ENCODE measurements at places on chromosomes 2 and 18.

GRCh38 chr2:108894766-108895165 lies 94.3 kb downstream of the EDAR start:
- no peak for DNase-seq

DNA sequence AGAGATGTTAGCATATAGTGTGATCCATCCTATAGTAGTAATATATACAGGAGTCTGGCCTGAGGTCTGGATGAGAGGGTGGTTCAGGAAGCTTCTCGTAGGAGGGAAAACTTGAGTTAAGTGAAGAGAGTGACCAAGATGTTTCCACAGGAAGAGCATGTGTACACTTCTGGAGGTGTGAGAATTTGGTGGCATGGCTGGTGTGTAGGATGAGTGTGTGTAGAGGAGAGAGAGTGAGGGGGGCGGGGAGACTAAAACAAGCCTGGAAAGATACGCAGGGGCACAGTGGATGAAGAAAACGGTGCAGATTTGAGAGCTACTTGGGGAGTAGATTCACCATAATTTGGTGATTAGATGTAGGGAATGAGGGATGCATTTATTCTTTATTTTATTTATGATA lies 43.5 kb upstream of the CTLA4 start:
- DNase-seq = no peak

- no peak for DNase-seq
These were observed 39.9 kb downstream of the TMEM247 start for GRCh38 chr2:46519265-46519664.

DNA sequence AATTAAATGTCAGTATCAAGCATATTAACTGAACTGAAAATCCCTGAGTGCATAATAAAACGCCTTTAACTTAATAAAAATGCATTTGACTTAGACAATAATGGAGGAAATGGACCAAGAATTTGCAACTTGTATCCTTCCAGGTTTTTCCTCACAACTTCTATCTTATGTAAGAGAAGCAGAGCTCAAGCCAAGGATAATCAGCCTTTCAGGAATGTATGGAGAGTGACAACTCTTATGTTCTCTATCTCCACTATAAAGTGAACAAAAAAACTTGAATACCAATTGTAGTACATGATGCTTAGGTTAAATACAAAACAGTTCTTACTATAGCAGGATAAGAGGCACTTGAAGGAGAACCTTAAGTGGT lies 64.8 kb upstream of the CYP26B1 start:
- no peak for DNase-seq

GRCh38 chr2:217327953-217328621 lies 468.2 kb upstream of the TNP1 start:
- no peak for DNase-seq

DNA sequence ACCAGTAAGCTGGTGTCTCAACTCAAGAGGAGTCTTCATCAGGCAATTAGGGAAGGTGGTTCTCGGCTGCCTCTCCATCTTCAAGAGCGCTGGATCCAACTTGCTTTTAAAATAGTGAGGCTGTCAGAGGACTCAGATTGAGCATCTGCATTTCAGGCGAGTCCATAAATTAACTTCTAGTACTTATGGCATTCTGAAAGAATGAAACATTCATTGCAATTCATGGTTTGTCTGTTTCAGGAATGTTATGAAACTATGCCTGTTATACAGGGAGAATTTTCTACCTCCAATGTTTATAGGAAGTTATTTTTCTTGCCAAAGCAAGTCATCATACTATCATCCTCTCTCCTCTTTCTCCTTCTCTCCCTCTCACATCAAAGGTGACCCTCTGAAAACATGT lies 883.2 kb downstream of the SLC4A3 start:
- no peak for DNase-seq

- DNase-seq = no peak
These were observed 9.7 kb downstream of the GREB1 start for GRCh38 chr2:11543337-11544216.

GRCh38 chr18:13580351-13580750 lies 146.0 kb downstream of the FAM210A start:
- no peak for DNase-seq

GRCh38 chr2:7552825-7553570 lies 635.8 kb downstream of the RNF144A start:
- DNase-seq = peak; percentile 14
